ENCODE measurements at places on chromosomes 6 and 20. TPM values are rescaled to one million over a fixed set of nuclear protein-coding genes. Genes with fewer than 3 reads are reported as not detected.

Gene PRSS35
- 6.6 TPM for total RNA-seq

DNA sequence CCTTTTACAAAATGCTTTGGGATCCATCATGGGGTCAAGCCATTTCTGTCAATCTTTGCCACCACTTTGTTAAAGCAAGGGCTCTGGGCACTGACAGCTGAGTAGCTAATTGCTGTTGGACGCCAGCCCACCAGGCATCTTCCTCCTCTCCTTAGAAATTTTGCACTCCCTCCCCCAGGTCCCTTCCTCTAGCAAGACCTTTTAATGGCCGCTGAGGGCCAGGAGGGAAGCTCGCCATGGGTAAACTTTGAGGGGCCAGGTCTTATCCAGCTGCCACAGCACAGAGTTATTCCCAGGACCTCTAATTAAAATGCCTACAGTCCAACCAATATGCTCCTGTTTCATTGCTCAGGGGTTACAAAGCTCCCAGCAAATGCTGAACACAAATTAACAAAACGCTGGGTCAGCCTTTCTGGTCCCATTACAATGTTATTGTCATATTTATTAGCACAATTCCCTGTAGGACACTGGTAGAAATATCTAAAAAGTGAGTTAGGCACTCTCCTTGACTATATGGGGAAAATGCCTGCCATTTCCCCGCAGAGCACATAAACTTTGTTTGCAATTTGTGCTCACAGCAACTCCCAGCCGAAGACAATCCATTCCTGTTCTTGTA, 16.8 kb downstream of the SCML4 start:
- DNase-seq = no peak

Gene GNAS-AS1
- total RNA-seq = 0.42 TPM

Gene TREM1
- 2.3 TPM for total RNA-seq

GRCh38 chr6:47362857-47363461, 53.3 kb upstream of the TNFRSF21 start:
- DNase-seq = no peak

Gene SLC32A1
- total RNA-seq = not detected

GRCh38 chr6:77172578-77172977, 290.7 kb downstream of the HTR1B start:
- no peak for DNase-seq

GRCh38 chr6:159513914-159514313, 179.1 kb downstream of the SOD2 start:
- no peak for DNase-seq
